Hypothalamus (tissue), 51 donors: ENCODE measurements at places on chromosomes 6 and 20.
A peak's percentile ranks its signal among the peaks of the same experiment; 100 is the strongest.

- DNase-seq: peak; percentile 47
Observed at GRCh38 chr20:51541189-51542032, 1.1 kb downstream of the NFATC2 start.

GRCh38 chr6:90008908-90009501 lies 114.7 kb downstream of the GJA10 start:
- DNase-seq: no peak

DNA sequence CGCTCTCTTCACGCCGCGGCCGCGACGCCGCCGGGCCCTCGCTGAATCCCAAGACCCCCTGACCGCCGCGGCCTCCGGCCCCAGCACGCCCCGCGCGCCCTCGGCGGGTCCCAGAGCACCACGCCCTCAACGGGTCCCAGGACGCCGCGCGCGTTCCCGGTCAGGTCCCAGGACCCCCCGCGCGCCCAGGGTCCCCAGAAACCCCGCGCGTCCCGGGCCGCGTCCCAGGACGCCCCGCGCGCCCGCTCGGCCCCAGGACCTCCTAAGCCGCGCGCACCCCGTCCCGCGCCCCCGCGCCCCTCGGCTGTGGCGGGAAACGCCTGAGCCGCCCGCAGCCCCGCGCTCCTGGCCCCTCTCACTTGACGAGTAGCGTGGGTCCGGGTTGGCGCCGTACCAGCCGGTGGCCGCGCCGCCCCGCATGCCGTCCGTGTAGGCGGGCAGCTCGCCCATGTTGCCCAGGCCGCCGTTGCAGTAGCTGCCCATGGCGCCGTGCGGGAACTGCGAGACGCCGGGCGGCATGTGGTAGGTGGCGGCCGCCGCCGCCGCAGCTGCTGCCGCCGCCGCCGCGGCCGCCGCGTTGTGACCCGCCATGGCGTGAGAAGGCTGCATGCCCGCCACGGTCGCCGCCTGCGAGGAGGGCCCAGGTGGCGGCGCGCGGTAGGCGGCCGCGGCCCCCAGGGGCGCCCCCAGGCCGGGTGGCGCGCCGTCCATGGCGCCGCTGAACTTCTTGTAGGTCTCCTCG lies 556 bp downstream of the NKX2-4 start:
- no peak for DNase-seq

DNA sequence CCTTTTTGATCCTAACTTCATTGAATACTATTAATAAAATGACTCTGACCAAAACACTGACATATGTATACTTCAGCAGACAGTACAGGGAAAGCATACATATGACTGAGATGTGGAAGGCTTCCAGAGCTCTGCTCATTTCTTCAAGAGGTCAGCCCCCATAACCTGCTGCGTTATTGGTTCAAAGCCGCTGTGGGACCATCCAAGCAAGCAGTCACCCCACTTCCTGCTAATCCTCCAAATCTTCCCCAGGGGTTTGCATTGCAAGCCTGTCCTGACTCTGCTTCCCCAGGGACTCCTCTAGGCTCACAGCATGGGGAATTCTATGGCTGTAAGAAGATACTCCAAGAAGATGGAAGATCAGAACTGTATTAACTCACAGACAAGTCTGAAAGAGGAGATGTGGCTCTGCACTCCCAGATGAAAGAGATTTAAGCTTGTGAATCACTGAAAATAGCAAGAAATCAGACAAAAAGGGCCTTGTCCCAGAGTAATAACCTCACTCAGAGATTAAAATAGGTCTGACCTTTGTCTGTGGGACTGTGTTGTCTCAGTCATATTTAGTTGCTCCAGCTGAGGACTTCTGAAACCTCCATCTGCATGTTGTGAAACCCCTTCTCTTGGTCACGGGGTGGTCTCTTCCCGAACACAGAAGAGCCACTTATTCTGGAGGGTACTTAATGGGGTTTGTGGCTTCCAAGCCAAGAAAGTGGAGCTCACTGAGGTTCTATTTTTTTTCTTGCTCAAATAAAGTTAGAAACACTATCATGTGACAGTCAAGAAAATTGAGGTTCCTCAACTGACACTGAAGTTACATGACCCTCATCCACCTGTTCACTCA lies 101.5 kb upstream of the MARCKS start:
- DNase-seq: no peak

GRCh38 chr20:33874129-33874528 lies 63.0 kb downstream of the CHMP4B start:
- DNase-seq: no peak

- DNase-seq: no peak
Observed at GRCh38 chr6:157845493-157846259, 22.6 kb downstream of the SNX9 start.

DNA sequence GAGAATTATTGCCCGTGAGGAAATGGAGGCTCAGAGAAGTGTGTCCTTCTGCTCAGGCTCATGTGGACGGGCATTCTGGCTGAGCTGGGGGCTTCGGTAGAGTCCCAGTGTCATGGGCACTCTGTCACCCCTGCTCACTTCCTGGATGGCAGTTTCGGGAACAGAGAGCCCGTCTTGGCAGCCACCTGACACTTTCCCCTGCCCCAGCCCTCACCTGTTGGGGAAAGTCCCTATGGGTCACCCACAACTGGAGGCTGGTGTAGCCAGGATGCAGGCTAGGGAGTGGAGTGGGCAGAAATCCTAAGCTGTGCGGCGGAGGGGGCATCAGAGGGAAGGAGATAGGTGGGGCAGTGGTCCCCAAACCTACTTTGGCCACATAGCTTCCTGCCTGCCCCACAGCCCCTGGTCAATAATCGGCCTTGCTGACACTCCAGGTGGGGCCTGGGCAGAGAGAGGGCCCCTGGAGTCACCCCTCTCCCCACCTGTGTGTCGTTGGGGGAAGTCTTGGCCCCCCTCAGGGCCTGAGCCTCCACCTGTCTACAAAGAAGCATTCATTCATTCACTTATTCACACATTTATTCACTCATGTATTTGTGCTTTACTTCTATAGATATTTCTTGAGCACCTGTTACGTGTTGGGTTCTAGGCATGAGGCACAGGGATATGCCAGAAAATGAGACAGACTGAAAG lies 40.5 kb downstream of the SNAI1 start:
- DNase-seq: no peak

DNA sequence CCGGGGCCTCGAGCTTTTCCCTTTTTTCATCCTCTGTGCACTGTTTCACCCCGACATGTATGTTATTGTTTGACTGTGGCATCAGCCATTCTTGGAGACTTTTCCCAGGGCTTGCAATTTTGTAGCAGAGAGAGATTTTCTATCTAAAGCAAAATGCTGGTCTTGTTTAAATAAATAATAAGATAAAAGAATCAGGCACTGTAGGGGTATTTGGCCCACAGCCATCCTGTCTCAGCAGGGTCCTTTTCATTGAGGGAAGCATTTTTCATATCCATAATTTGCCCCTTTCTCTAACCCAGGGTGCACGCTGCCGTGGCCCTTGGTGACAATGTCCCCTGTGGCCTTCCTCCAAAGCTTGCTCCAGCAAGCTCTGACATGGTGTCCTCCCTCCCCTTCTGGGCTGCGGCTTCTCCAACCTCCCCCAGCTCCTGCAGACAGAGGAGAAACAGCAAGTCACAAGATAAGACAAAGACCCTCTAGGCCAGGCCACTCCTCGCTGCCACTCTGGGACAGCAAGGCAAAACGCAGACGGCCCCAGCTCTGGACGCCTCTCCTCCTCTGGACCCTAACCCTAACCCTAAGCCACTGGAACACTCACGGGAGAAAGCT lies 117.6 kb downstream of the MYLK4 start:
- DNase-seq: no peak

GRCh38 chr20:41147767-41148191 lies 10.4 kb downstream of the PLCG1 start:
- peak; percentile 58 for DNase-seq

DNA sequence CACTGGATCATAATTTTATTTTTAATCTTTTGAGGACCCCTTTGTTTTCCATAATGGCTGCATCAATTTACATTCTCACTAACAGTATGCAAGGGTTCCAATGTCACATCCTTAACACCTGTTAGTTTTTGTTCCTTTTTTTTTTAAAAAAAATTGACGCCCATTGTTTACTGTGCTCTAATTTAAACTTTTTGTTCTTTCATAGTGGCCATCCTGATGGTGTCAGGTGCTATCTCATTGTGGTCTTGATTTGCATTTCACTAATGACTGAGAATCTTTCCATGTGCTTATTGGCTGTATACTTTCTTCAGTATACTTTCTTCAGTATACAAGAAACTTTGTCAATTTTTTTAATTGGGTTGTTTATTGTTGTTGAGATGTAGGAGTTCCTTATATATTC lies 347.0 kb downstream of the RNGTT start:
- no peak for DNase-seq

DNA sequence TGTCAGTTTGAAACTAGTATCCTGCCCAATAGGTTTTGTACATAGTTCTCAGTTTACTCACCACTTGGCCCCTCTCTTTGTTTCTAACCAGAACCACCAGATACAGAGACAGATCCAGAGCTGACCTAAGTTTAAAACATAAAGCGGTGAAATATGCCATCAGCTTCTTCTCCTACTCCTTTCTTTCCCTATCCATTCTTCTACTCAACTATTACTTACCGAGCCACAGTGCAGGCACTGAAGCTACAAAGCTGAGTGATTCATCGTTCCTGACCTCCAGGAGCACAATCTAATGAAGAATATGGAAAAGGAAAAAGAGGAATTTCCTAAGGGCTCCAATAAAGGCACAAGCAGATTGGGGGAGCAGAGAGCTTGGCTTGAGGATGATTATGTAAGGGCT lies 286.0 kb downstream of the FOXC1 start:
- DNase-seq: no peak

GRCh38 chr6:150667977-150668716 lies 68.5 kb downstream of the PLEKHG1 start:
- peak; percentile 55 for DNase-seq

- no peak for DNase-seq
Observed at GRCh38 chr6:7154341-7155139, 46.8 kb downstream of the RREB1 start.

GRCh38 chr20:59598625-59599310 lies 5.6 kb upstream of the PHACTR3 start:
- peak; percentile 33 for DNase-seq

DNA sequence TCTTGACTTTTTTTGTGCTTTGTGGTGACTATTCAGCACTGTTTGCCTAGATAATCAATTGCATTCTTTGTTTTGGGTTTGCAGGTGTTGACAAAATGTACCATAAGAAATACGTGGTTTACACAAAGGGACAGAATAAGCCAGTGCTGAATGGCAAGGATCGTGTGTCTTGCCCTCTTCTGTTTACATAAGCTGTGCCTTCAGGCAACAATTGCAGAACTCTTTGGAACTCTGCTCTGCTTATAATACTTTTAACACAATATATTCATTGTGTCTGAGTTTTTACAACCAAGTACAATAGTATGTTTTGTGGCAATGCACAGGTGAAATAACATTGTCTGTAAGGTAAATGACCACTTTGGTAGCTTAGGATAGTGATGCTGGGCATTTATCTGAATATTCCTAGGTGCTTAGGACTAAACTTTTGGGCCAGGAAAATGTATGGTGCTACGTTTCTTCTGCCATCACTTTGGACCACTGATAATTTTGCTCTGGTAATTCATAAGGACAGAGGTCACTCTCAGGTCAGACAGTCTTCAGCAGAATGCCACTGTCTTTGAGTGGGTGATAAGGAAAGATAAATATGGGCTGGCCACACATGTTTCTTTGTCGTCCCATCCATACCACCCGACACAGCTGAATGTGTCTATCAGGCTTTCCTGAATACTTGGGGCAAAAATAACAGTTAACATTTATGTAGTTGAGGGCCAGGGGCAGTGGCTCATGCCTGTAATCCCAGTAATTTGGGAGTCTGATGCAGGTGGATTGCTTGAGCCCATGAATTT lies 344.6 kb upstream of the IMPG1 start:
- DNase-seq: no peak

DNA sequence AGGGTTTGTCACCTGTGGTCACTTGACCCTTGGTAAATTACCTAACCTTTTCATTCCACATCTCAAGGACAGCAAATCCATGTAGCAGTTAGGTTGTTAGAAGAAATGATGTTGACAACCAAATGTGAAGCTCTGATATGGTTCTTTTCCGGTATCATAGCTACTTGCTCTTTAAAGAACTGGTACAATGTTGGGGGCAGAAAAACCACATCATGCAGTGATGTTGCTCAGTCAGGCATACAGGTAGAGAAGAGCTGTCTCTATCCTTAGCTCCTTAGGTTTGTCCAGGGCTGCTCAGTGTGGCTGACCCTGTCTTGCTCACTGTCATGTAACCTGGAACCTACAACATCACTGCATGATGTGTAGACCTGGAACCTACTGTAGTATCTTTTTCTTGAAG lies 135.5 kb downstream of the LRRC1 start:
- no peak for DNase-seq

DNA sequence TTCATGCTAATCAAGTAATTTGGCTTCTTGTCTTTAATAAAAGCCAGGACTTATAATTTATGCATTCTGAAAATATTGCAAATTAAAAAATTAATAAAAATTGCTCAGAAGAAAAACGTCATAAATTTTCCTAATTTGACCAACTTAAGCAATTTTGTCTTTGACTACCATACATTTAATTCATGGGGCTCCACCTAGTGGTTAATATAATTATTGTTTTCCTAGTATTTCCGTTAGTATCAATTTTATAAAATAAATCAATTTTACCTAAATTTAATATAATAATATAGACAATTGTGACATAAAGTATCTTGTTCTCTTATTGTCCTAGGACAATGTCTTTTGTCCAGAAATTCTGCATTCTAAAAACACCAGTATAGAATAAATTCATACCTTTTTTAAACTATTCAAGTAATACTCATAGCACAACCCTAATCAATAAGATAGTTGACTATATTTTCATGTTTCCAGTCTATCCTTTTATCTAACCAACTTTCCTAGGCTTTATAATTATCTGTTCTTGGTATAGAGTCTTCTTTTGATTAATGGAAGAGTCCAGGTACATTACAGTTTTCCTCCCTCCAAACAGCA lies 319.9 kb downstream of the TRDN start:
- no peak for DNase-seq

DNA sequence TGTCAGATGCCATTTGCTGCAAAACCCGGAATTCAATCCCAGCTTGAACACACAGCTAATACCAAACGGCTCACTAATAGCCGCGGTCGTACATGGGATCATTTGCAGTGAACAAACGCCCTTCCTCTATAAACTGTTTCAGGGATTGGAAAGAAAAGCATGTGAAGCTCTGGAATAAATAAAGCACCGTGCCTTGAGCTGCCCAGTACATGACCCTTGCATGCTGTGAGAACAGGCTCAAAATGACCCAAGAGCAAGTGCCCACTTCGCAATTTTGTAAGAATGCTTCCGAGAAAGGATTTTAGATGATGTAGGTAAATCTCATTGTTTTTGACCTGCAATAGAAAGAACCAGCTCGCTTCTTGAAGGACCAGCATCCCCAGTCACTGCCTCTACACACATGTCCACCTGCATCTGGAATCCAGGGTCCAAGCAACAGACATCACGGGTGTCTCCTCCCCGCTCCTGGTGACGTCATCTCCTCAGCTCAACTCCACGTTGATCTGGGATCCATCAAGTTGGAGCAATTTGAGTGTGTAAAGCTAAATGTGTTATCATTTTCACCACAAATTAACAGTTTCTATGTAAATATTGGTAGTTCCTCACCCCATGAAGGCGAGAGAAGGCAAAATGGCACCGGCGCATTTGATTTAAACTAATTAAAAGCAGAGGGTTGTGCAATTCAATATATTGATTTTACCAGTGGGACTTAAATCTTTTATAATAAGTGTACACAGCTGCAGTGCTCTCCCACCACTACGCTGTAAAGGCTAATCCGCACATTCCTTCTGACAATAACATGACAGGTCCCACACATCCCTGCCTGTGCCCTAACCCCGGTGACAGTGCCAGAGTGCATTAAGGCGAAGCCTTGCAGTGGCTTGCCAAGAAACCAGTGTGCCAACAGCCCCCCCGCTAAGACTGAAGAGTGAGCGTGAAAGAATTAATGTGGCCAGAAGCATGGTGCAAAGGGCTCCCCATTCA lies 6.2 kb downstream of the BMP7 start:
- no peak for DNase-seq
